ENCODE measurements at places on chromosomes 4 and X. TPM values are rescaled to one million over a fixed set of nuclear protein-coding genes. Genes with fewer than 3 reads are reported as not detected.

DNA sequence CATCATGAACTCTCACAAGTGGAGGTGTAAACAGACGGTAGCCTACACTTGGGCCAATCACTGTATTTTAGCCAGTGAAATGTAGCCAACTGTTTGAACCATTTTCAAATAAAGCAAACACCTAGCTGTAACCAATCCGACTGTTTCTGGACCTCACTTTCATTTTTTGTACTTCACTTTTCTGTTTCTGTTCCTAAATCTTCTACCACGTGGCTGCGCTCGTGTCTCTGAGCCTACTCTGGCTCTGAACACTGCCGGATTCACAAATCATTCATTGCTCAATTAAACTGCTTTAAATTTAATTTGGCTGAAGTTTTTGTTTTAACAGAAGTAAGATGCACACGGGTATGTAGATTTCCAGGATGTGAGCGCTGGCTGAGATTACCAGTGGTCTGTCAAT lies 319.1 kb downstream of the RAPGEF2 start:
- H3K36me3 ChIP-seq = no peaks in the 10 kb centered on the region
- no peaks in the 10 kb centered on the region for H3K4me1 ChIP-seq
- no peak overlapping the region for H3K4me3 ChIP-seq
- DNase-seq = no peak
- no peak overlapping the region for H3K27ac ChIP-seq

DNA sequence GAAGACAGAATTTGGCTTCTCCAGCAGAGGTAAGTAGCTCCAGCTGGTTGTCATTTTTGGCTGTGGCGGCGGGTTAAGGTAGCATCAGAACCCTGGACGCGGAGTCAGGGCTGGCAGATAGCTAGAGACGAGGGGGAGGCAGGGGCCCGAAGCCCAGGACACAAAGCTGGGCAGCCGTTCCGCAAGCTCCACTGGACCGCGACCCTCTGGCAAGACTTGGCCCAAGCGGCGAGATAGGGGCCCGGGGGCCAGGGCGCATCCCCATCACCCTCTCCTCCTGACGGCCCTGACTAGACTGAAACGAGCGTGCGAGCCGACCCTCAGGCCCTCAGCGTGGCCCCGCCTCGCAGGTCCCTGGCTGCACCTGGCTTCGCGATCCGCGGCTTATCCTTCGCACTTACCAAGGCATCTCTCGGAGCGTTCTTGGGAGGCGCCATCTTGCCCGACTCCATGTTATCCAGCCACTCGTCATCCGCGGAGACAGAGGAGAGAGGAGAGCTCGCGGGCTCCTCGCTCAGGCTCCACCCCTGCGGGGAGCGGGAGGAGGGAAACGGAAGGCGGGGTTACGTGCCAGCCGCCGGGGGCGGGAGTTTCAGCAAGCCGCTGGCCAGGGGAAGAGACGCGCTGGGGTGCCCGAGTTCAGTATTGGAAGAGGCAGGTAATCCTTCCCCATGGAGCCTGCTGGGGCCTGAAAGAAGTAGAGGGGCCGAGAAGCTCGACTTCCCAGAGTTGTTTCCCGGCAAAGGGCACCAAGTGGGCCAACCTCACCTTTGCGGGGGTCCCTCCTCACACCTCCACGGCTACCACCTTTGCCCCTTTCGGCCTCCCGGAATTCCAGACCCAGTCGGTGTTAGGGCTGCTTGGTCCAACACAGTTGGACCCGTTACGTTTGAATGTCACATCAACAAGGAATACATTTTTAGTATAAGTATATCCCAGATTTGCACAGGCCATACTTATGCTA lies at the start of gene TAF9B:
TSS of gene TAF9B (minus strand) at position 491 of the 964 bp plus-strand sequence. CDS start at position 452, 39 bp downstream.
- H3K27ac ChIP-seq = peak within 1 kb of the TSS; percentile 85
- no peaks in the 10 kb centered on the region for H3K27me3 ChIP-seq
- H3K4me1 ChIP-seq = peaks cover 5% of the 10 kb centered on the region
- H3K4me3 ChIP-seq = peak within 1 kb of the TSS; percentile 89
- peak; percentile 74 for DNase-seq

SHROOM2 gene
- total RNA-seq = not detected

DNA sequence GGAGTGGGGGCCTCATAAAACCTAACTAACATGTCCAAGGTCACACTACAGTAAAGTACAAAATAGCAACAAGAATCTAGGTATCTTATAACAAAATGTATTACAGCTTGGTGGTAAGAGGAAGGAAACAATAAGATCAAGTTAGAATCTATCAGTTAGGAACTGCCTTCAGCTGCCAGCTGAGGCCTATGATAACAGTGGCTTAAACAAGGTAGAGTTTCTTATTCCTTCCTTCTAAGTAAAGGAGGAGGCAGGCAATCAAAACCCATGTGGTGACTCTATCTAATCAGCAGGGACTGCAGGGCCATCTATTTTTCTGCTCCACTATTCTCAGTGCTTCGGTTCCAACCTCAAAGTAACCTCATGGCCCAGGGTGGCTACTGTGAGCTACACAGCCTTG lies 10.9 kb downstream of the SH3D19 start:
- peaks cover 28% of the 10 kb centered on the region for H3K27me3 ChIP-seq
- H3K4me3 ChIP-seq = no peak overlapping the region
- H3K36me3 ChIP-seq = no peaks in the 10 kb centered on the region

DNA sequence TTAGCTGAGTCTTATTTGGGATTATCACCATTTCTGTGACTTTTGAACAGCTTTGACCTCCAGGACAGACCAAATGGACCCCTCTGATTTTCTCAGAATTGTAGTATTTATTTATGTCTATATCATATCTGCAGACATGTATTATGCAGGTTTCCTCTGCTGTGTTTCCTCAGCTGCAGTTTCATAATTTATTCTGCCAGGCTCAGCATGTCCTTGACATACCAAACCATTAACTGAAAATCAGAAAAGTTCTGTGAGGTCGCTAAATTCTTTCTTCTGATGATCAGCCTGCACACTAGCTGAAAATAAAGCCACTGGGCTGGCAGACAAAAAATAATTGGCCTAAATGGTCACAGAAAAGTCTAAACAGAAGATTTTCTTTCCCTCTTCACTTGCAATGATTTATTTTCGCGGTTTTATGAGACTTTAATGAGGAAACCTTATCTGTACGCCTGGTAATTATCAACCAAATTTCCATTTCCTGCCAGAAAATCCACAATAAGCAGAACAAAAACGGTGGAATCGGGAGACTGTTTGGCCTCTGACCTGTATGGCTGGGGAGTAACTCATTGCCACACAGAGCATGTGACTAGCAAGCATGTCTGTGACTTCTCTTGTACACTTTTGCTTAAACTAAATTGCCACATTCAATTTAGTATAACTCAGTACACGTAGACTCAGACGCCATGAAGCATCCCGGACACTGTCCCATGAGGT lies 150.9 kb downstream of the ENPP6 start:
- H3K4me1 ChIP-seq = no peaks in the 10 kb centered on the region
- no peak overlapping the region for H3K27ac ChIP-seq
- H3K4me3 ChIP-seq = no peak overlapping the region

RBM46 gene
- total RNA-seq = not detected

- no peak for DNase-seq
- no peaks in the 10 kb centered on the region for H3K4me1 ChIP-seq
- H3K4me3 ChIP-seq = no peak overlapping the region
- H3K27me3 ChIP-seq = no peaks in the 10 kb centered on the region
- no peak overlapping the region for H3K27ac ChIP-seq
These were observed 563.1 kb upstream of the INTU start for GRCh38 chr4:127069675-127070074.

NAA10 gene
- total RNA-seq = 48.5 TPM

DNA sequence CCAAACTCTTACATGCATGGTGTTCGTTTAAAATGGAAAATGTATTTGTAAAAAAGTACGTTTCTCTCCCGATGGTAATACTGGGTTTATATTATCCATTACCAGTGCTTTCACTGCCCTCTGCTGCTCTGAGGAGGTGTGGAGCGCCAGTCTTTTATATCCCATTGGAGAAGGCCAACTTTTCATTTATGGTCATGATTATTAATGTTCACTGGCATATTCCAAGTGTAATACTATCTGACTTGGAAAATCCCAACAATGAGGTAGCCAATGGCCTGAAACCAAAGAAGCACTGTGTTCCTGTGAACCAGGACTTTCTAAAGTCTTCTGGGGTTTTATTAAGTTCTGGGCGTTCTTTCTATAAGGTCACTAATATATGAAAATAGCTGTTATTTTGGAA lies 80.7 kb downstream of the SYNPO2 start:
- peaks cover 6% of the 10 kb centered on the region for H3K27me3 ChIP-seq
- no peak for DNase-seq
- no peak overlapping the region for H3K4me3 ChIP-seq
- no peaks in the 10 kb centered on the region for H3K36me3 ChIP-seq

- DNase-seq = no peak
- no peak overlapping the region for H3K4me3 ChIP-seq
- no peaks in the 10 kb centered on the region for H3K4me1 ChIP-seq
- no peak overlapping the region for H3K27ac ChIP-seq
These were observed 83.6 kb upstream of the PTCHD1 start for GRCh38 chrX:23251043-23251442.

DNA sequence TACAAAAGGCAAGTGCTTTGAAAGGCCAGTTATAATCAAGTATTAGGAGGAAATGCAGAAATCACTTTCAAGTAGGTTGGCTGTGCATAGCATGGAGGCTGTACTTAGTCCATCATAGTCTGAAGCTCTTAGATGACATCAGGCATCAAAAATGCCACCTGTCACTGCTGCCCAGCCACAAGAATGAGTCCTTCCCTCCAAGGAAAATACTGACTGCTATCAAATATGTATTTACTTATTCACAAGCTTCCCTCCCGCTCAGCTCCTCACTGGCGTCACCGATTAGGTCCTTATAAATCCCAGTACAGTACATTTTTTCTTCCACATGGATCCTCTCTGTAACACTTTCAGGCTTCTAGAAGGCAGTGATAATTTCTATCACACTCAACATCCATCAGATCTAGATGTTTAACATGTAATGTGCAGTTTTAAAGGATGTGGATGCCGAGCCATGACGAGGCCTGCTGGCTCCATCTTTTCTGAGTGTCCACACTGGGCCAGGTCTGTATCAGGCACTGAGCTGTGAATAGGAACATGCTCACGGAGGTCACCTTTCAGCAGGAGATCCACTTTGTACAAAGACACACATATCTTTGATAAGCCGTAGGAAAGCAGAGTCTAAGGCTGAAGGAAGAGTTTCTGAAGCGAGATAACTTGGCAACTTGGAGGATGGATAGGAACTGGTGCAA lies 121.9 kb downstream of the PALLD start:
- H3K27ac ChIP-seq = no peak overlapping the region
- H3K27me3 ChIP-seq = peaks cover 43% of the 10 kb centered on the region
- H3K4me3 ChIP-seq = no peak overlapping the region
- DNase-seq = no peak
- peaks cover 2% of the 10 kb centered on the region for H3K36me3 ChIP-seq

DNA sequence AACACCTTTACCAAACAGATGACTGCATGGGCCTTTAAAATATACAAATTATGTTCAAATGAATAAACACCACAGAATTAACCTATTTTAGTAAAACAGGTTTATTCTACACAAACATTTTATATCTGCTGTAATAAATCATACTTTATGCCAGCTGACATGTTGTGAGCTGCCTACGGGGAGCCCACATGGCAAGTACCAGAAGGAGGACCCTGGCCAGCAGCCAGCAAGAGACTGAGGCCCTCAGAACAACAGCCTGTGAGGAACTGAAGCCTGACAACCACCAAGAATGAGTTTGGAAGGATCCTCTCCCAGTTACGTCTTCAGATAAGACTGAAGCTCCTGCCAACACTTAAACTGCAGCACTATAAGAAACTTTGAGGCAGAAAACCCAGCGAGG lies 377.0 kb downstream of the PDGFC start:
- no peak overlapping the region for H3K27ac ChIP-seq
- H3K4me3 ChIP-seq = no peak overlapping the region
- no peaks in the 10 kb centered on the region for H3K36me3 ChIP-seq
- H3K4me1 ChIP-seq = no peaks in the 10 kb centered on the region

GRCh38 chrX:68940601-68941000 lies 111.8 kb downstream of the EFNB1 start:
- H3K36me3 ChIP-seq = no peaks in the 10 kb centered on the region
- H3K27me3 ChIP-seq = no peaks in the 10 kb centered on the region
- H3K27ac ChIP-seq = no peak overlapping the region

DNA sequence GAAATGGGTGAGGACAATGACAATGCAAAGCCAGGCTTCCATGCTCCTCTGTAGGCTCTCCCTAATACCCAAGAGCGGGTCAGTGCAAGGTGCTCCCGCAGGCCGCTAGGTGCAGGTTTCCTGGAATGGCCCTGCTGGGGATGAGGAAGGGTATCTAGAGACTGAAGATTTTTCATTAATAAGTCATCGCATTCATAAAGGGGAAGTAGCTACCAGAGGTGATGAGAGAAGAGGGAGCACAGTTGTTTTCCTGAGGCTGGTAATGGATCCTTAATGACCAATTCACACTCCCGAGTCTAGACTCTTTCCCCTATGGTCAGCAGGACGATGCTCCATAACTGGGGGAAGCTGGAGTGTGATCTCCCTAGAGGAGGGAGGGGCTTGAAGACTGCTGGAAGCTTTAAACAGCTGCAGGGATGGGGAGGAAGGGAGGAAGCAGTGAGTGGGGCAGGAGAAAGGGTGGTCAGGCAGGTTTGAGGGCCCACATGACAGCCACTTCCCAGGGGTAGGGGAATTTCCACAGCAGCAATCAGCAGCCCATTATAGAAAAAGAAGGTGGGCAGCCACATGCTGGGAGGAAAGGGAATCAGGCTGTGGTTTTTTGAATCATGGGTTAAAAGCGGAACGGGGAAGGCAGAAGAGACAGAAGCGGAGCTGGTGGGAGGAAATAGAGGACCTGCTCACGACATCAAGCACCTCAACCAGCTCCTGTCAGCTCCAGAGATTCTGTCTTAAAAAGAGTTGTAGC lies 10.2 kb upstream of the ATP6AP2 start:
- H3K27ac ChIP-seq = no peak overlapping the region
- no peaks in the 10 kb centered on the region for H3K36me3 ChIP-seq
- peaks cover 5% of the 10 kb centered on the region for H3K4me1 ChIP-seq
- H3K27me3 ChIP-seq = no peaks in the 10 kb centered on the region

GRCh38 chrX:131907488-131908314 lies 115.4 kb upstream of the STK26 start:
- no peaks in the 10 kb centered on the region for H3K4me1 ChIP-seq
- H3K27ac ChIP-seq = no peak overlapping the region
- DNase-seq = no peak
- H3K36me3 ChIP-seq = no peaks in the 10 kb centered on the region
- H3K4me3 ChIP-seq = no peak overlapping the region

- H3K36me3 ChIP-seq = no peaks in the 10 kb centered on the region
- H3K4me3 ChIP-seq = no peak overlapping the region
- H3K4me1 ChIP-seq = peaks cover 3% of the 10 kb centered on the region
These were observed 47.8 kb upstream of the CRMP1 start for GRCh38 chr4:5940470-5941203.

RAB9B gene
- 0.18 TPM for total RNA-seq

All from T-helper 17 cell (primary cell).